ENCODE measurements at places on chromosomes 7 and 10.

DNA sequence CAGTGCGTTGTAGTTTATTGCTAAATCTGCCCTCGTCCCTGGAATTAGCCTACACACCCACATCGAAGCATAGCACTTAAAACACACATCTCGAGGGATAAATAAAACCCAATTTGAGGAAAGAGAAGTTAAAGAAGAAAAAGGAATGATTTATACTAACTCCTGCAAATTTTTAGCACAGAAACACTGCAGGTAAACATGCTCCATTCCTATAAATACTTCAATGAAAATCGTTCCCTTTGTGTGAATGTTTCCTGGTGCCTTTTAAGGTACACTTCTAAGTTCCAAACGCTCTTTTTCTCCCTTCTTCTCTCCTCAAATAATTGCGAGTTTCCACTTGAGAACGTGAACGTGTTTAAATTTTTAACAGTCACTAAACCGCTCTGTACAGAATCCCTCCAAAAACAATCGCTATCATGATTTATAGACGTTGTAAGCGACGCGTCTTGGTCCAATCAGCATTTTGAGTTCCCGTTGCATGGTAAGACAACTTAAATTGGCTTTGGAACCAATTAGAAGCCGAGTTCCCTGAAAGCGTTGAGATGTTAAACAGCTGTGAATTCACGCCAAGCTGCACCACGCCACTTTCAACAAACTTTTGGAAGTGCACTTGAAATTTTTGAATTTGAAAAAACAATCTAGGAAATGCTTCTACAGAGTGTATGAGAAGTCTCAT lies 12.5 kb upstream of the EBLN1 start:
- peak; percentile 23 for DNase-seq

DNA sequence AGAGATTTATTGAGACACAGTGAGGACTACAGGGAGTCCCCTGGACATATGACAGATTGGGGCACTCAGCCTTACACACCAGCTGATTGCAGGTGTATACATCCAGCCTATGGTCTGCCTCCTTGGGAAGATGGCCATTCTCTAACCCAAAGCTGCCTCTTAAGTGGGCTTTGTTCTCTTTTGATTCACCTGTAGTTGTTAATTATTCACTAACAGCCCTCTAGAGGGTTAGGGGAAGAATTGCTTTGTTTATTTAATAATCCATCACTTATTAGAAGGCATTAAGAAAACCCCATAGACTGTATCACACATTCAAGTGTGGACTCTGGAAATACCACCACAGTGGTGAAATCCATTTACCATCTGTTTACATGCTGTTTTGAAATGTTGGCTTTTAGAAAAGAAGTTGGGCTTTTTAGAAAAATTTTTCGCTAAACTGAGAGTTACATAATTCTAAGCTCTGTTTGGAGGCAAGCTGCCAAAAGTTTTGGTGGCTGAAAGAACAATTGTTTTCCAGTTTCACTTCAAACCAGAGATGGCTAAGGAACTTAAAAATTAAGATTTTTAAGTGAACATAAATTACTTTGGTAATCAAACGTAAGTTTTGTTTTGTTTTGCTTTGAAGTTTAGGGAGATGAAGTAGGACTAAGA lies 379.1 kb downstream of the ADRA2A start:
- DNase-seq: no peak

- DNase-seq: no peak
Measured at GRCh38 chr7:5831196-5831595, 49.4 kb upstream of the OCM start.

DNA sequence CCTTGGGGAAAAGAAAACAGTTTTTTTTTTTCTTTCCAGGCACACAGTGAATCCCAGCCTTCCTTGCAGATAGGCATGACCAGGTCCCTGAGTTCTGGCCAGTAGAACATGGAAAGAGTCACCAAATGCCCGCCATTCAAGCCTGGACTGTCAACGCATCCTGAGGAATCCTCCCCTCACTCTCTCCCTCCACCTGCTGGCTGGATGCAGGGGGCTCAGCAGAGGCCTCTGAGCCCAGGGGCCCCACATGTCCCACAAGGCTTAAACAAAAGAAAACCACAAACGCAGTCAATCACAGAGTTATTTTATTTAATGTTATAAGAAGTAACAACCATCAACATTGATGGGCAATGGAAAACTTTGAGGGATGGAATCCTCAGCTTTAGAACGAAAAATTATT lies 93.1 kb downstream of the JCAD start:
- DNase-seq: no peak

- no peak for DNase-seq
Measured at GRCh38 chr10:130968511-130968910, 343.0 kb downstream of the TCERG1L start.

DNA sequence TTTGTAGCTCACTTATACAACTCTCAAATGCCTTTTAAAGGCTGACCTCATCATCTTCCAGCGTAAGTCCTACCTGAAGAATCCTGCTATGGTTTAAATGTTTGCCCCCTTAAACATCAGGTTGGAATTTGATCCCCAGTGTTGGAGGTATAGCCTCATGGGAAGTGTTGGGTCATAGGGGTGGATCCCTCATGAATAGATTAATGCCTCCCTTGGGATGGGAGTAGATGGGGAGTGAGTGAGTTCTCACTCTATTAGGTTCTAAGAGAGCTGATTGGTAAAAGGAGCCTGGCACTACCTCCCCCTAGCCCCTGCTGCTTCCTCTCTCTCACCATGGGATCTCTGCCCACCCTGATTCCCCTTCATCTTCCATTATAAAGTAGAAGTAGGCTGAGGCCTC lies 285.6 kb downstream of the FZD1 start:
- no peak for DNase-seq

DNA sequence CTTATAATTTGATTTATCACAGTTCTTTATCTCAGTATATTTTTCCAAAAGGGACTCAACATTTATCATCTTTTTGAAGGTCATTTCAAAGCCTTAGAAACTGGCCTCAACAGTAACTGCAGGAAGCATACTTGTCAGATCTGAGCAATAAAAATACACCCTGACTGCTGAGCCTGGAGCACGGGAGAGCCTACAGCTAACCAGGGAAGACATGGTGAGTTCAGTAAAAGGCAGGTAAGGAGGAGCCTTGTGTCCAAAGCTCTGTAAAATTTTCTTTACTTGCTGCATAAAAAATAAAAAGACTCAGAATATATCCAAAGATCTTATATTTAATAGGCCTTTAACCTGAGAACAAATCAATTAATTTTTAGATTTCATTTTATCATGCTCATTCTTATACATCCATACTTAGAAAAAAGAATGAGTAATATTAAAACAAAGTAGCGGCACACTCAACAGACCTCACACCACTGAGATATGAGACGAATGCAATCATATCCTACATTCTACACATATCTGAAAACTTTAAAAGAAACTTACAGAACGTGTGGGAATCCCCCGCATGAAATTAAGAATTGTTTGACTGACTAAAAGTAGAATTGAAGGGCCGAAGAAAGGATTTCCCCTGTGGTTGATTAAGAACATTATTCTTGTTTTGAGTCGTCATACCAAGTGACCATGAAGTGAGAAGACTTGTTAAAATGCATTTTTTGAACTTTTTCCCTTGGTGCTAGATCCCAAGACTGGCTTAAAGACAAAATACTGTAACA lies 296.4 kb upstream of the MKLN1 start:
- DNase-seq: no peak

DNA sequence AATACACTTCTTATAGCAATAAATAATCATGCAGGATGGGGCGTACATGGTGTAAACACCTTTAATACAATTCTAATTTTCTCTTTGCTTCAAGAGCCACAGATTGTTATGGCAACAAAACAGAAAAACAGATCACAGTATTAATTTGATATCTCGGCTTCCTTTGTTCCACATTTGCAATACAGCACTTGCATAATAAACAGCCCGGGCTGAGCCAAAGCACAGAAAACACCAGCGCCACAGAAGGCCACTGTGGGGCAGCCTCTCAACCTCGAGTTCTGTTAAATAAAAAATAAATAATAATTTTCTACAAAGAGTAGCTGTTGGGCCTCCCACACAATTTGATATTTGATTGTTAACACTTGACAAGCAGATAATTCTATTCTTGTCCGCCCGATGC lies 255.9 kb downstream of the USP6NL start:
- DNase-seq: no peak

DNA sequence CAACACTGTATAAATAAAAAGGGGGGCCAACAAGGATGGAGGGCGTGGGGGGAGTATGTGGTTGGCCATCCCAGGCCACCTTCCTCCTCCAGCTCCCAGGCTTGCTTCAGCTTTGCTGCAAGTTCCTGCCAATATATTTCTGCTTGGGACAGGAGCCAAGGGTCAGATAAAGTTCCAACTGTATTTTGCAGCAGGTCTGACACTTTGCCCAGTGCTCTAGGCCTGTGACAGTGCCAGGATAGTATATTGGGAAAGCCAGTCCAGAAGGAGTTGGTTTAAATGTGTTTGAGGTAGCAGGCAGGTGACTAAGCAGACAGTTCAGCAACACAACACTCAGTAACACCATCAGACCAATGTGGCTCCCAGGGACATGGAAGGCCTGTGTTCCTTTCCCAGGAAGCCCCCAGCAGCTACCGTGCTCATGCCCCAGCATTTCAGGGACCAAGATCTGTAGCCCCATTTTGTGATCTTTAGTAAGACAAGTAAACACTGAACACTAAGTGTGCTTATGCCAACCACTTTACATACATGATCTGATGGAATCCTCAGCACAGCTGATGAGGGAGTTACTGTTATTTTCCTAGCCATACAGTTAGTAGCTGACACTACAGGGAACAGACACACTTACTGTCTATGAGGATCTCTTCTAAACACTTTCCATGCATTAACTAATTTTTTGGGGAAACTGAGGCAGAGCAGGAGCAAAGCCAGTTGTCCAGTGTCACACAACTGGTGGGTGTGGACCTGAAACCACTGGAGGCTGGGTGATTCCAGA lies 38.9 kb downstream of the DNAJB12 start:
- no peak for DNase-seq

DNA sequence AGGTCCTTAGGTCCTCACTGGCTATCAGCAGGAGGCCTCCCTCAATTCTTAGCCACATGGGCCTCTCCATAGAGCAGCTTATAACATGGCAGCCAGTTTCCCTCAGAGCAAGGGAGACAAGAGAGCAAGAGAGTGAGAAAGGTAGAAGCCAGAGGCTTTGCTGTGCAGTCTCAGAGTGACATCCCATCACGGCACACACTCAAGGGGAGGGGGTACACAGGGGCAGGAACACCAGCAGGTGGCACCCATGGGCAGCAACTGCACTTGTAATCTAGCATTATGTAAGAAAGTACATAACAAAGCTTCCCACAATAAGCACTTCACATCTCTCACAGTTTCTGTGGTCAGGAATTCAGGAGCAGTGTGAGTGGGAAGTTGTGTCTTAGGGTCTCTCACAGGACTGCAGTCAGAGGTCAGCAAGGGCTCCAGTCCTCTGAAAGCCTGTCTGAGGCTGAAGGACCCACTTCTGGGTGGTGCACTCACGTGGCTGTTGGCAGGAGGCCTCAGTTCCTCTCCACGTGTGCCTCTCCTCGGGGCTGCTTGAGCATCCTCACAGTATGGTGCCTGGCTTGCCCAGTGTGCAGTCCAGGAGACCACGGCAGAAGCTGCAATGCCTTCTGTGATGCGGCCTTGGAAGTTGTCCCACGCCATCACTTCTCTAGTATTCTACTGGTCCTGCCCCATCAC lies 159.4 kb downstream of the OAT start:
- no peak for DNase-seq

- no peak for DNase-seq
Measured at GRCh38 chr7:125668321-125668993, 738.8 kb upstream of the POT1 start.

GRCh38 chr7:36216063-36216684 lies 63.1 kb downstream of the EEPD1 start:
- peak; percentile 55 for DNase-seq

- no peak for DNase-seq
Measured at GRCh38 chr10:9545073-9545472, 1472.6 kb upstream of the CELF2 start.

- peak; percentile 4 for DNase-seq
Measured at GRCh38 chr10:47383261-47384147, 589 bp downstream of the ZNF488 start.

GRCh38 chr7:99050971-99051370 lies 92.9 kb downstream of the SMURF1 start:
- no peak for DNase-seq

- DNase-seq: no peak
Measured at GRCh38 chr10:76049581-76050290, 618.3 kb downstream of the LRMDA start.

DNA sequence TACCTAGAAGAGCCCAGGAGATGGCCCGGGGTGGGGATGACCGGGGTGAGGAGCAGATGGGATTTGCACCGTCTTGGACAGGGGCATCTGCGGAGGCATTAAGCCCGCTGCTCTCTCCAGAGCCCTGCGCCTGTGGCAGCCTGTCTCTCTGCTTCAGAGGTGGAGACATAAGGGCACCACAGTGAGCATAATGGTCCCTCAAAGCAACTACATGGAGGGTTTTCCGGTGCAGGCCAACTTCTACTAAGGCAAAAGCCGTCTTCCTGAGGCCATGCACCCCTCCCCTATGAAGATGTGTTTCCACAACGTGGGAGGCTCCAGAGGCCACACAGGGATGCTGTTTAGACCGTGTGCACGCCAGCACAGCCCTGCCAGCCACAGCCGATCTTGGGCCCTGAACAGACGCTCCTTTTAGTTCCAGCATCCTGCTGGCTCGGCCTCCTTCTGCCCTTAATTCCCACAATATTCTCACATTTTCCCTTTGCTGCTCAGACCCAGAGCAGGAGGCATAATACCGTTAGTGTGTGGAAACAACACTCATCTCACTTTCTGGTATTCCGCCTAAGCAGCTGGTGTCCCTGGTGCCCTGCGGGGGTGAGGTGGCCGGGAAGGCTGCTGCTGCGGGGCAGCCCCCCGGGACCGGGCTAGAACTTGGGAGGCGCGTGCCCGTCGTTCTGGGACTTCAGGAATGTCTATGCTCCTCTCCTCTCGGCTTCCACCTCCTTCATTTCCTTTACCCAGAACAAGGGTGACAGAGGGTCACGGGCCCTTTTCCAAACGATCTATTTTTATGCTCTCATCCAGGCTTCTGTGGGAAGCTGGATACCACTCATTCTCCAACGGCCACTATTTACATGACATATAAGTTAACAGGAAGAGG lies 266.9 kb downstream of the TNS3 start:
- no peak for DNase-seq

DNA sequence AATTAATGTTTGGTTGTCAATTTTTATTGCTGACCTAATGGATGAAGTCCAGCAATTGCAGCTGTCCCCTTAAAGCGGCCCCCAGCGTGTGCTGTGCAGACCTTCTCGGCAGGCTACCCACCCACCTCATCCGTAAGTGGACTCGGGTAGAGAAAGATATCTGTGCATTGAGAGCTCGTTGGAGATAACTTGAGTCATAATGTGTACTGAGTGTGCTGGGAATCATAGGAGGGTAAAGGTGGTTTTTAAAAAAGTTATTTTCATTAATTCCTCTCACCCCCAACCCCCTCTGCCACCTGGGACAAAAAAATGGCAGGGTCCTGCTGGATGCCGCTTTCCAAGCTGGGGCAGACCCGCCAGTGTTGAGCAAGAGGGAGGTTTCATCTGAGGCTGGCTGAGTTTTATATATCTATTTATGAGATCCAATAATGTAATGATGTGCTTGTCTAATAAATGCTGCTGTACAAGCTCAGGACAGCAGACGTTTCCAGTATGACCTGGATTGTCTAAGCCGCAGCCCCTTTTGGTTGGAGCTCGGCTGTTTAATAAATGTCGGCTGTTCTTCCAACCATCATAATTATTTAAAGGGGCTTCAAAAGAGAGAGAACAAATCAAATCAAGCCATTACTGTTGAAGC lies 119.1 kb downstream of the NKX6-2 start:
- no peak for DNase-seq
